ENCODE measurements at places on chromosomes 16 and 17.

DNA sequence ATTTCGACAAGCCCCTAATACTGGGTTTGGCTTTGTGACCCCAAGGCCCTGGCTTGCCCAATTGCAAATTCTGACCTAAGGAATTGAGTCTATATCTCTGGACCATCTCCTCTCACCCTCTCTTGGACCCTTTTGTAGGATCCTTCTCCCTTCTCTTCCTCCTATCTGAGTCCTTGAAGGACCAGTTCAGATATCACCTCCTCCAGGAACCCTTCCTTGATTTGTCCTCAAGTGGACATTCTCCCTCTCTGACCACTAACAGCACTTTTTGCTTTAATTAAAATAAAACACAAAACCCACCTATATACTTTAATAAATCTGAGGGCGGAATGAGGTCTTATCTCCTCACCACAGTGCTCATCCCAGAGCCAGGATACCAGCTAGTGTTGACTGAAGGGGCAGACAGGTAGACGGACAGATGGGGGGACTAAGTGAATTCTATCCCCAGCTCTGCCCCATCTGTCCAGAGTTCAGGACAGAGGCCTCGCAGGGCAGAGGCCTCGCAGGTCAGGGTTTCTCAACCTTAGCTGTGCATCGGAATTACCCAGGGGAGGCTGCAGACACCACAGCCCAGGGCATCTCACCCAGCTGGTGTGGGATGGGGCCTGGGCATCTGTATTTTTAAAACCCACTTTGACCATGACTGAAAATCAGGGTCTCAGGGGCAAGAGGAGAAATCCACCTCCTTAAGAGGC is 9.1 kb downstream of the PLCD3 start:
- no peak for DNase-seq

- peak; percentile 81 for DNase-seq
Observed at GRCh38 chr17:51166987-51167931, 1.0 kb downstream of the NME2 start.

DNA sequence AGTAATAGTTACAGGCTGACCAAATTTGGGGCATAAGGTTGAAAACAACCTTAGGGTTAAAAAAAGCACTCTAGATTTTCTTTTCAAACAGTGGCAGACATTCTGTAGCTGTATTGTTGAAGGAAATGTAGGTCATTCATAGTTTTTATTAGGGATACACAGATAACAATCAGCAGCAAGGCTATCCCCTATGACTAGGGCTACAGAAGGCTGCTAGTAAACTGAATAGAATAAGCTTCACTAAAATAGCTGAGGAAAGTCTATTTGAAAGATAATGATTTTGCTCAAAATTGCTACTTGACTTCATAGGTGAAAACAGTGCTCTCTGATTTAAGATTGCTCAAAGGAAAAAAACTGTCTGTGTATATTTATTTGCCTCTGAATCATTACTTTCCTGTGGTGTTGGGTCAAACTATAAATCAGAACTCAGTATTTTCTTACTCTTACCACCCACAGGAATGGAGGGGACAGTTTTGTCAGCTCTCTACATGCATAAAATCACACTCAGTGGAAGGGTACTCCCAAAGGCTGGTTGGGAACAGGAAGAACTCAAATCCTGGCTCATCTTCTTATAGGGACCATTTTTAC is 24.8 kb downstream of the RPGRIP1L start:
- DNase-seq = no peak

DNA sequence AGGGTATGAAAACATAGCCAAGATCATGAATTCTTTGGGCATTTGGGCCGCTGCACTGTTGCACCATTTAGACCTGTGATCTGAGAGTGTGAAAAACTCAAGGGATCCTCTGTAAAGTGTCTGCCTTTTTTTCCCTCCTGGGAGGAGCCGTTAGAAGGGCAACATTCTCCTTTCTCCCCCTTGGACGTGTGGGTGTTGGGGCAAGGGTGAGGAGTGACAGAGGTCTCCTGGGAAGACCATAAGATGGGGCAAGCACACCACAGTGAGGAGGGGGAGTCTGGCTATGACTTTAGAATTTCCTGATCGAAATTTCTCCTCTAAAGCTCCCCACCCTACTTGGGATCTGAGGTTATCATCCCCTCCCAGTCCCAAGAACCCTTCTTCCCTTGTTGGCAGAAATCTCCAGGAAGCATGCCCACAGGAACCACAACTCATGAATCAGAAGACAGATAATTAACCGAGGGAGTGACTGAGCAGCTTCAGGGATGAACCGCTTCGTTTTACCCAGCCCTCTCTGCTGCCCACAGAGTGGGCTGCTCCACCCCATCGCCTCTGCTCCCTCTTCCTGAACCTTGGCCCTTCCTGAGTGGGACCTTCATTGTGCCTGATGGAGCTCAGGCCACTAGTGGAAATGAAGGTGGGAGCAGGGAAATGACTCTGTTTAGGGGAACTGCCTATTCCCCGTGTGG is 4.2 kb downstream of the ITGB3 start:
- no peak for DNase-seq

- no peak for DNase-seq
Observed at GRCh38 chr16:80993834-80994233, 12.9 kb downstream of the CMC2 start.

- DNase-seq = no peak
Observed at GRCh38 chr16:617855-618254, 12.9 kb upstream of the WFIKKN1 start.

DNA sequence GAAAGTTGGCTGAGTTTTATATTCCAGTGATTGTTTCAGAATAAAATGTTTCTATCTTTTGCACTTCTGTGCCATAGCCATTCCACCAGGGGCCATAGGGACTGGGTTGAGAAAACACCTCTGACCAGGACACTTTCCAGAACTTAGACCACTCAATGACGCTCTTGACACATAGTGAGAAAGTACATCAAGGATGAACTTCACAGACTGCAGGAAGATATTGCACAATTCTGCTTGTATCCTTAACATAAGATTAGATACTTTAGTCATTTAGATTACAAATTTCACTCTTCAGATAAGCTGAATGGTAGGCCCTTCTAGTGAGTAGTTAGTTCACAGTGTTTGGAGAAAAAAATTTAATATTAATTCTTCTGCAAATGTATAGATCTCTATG is 13.0 kb upstream of the MPHOSPH6 start:
- DNase-seq = no peak

DNA sequence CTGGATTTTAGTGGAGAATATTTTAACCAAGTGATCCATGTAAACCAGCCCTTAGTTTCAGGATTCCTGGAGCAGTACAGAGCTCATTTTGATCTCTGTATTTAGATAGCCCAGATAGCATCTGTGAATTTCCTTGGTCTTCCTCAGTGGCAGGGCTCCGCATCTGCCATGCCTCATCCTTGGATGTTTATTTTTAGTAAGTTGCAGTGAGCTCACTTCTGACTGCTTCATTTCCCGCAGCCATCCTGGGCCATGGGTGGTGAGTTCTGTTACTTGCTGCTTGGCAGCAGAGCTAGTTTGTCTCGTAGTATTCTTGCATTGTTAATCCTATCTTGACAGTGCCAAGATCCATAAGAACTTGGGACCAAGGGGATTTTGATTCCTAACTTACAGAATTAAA is 33.7 kb downstream of the IST1 start:
- no peak for DNase-seq

- no peak for DNase-seq
Observed at GRCh38 chr16:26342621-26343020, 650.9 kb downstream of the HS3ST4 start.

GRCh38 chr17:9568957-9569588 is 6.5 kb downstream of the STX8 start:
- DNase-seq = no peak

DNA sequence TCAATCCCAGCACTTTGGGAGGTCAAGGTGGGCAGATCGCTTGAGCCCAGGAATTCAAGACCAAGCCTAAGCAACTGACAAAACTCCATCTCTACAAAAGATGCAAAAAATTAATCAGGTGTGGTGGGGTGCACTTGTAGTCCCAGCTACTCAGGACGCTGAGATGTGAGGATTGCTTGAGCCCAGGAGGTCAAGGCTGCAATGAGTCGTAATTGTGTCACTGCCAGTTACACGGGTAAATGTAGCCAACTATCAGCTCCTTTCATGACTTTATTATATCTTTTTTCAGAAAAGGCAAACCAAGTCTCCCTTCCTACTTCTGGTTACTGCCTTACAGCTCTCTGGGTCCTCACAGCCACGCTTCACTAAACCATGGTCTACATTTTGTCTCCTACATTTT is 4.0 kb downstream of the SDF2 start:
- DNase-seq = no peak

DNA sequence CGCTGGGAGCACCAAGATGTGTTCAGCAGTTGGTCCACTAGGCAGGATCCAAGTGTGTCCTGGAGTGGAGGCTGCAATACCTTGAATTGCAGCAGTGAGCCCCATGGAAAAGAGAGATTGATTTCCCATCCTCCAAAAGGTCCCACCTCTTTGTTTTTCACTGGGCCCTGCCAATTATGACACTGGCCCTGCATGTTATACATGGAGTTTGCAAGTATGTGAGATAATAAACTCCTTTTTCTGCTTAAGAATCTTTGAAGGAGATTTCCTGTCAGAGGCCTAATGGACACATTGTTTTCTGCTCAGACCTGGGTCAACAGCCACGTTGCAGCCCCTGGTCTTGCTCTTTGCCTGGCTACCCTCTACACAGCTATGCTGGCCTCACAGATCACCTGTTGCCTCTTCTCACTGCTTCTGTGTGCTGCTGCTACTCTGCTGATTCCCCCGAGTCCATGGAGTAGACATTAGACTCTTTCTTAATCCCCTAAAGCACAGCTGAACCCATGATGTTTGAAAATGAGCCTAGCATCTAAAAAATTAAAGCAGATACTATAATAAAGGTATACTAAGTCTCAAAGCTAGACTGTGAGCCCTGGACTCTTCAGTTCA is 341.9 kb upstream of the CDH11 start:
- DNase-seq = no peak

- DNase-seq = peak; percentile 77
Observed at GRCh38 chr17:76969598-76970172, 101.5 kb downstream of the MGAT5B start.

DNA sequence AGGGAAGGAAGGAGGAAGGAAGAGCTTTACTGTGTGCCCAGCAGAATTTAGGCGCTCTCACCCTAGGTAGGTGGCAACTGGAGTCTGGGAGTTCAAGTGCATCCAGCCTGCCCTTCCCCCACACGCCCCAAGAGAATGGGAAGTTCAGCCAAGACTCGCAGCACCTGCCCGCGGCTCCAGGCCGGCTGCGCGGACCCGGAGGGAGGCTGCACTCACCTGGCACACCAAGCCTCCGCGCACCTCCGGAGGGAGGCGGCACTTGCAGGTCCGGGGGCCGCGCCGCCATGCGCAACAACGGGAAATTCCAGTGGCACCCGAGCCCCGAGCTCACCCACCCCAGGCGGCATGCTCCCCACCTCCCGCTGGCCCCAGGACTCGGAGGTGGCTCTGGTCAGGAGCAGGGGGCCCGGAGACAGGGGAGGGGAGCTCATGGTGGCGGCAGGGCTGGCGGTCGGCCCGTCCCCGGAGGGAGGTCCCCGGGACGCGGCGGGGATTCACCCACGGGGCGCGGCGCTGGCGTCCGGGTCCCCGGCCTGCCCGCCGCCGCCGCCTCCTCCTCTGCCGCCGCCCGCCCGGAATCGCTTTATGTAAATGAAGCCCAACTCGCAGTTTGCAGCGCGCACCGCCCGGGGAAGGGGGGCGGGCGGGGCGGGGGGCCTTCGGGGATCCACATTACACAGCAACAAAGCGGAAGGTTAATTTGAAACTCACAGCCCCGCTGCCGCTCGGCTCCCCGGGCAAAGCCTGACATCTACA is at the start of gene ZFHX3:
ZFHX3 (minus strand) TSS at position 593 of the 756 bp plus-strand sequence. CDS start 87,983 bp downstream, outside the sequence.
- DNase-seq = peak; percentile 78

DNA sequence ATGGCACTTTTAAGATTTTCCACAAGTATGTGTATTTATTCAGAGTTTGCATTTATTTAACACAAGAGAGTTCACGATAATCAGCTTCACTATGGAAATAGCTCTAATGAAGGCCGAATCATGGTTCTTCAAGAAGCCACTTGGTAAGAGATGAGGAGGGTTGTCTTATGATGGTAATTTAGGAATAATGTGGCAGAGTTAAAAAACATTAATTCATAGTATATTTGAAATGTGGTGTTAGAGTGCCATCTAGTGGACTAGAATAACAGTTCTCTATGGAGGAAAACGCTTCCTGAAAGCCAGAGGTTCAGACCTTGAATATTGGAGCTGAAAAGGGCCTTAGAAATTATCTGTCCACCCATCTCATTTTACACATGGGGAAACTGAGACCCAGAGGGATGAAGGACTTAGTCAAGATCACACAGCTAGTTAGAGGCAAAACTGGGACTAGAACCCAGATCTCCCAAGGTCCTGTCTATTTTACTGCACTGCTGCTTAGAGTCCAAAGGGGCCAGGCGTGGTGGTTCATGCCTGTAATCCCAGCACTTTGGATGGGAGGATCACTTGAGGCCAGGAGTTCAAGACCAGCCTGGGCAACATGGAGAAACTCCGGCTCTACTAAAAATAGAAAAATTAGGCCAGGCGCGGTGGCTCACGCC is 33.8 kb upstream of the KPNB1 start:
- DNase-seq = peak; percentile 6

- DNase-seq = peak; percentile 77
Observed at GRCh38 chr17:39863918-39864746, at the start of gene IKZF3. IKZF3 (minus strand) TSS chr17:39864312; CDS start chr17:39864126, 186 bp downstream.

- DNase-seq = no peak
Observed at GRCh38 chr16:11253009-11253994, 2.7 kb downstream of the SOCS1 start.

DNA sequence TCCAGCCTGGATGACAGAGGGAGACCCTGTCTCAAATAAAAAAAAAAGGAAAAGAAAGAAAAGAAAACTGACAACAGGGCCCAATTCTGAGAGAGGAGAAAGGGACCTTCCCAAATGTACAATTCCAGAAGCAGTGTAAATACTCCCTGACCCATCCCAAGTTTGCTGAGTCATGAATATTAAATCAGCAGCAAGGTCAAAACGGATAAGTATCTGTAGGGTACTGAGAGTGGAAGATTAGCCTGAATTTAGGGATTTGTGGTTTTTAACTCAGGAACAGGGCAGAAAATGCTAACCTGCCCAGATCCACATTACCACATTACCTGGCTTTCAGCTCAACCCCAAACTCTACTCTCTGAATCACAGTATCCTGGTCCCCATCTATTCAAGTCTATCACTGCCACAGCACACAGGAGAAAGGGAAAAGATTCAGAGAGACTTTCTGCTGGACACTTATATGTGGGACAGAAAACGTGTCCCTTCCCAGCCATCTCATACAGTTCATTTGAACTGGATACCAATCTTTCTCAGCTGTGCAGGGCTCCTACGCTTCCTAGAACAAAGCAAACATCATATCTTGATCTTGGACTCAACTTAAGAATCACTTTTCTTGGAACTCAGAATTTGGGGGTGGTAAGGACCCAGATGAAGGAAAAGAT is 2.9 kb downstream of the FXR2 start:
- no peak for DNase-seq

GRCh38 chr16:85402910-85403692 is 210.0 kb upstream of the GSE1 start:
- DNase-seq = no peak

Data from nephron progenitor cell (in vitro differentiated cells).